A549 treated with RU486 at 1 μM for 4 hours (cell line): ENCODE measurements at places on chromosomes 2 and 18. TPM values are rescaled to one million over a fixed set of nuclear protein-coding genes. Genes with fewer than 3 reads are reported as not detected.

Gene TRMT61B
- total RNA-seq, result 11.9 to 18.8 TPM (median 16.4 TPM) in 5 replicates

Gene MOGAT1
- not detected in 5 replicates for total RNA-seq

Gene HOXD13
- 0.15 to 0.29 TPM (median 0.16 TPM) in 5 replicates for total RNA-seq

Gene DOK6
- not detected in 5 replicates for total RNA-seq

Gene SMAD2
- 51.0 to 73.9 TPM (median 68.6 TPM) in 5 replicates for total RNA-seq

Gene C2orf81
- 1.9 to 3.5 TPM (median 3.2 TPM) in 5 replicates for total RNA-seq

Gene FOXD4L1
- total RNA-seq, result 0.21 to 0.58 TPM (median 0.28 TPM) in 5 replicates

Gene ZEB2
- 3.7 to 7.3 TPM (median 5.9 TPM) in 5 replicates for total RNA-seq

Gene AQP12A
- not detected in 5 replicates for total RNA-seq

Gene DSC2
- total RNA-seq, result 0.93 to 1.8 TPM (median 1.3 TPM) in 5 replicates

Gene ALK
- not detected in 5 replicates for total RNA-seq

Gene RGPD3
- total RNA-seq, result 0.07 to 0.19 TPM (median 0.10 TPM) in 5 replicates

Gene DSC3
- 1.6 to 2.8 TPM (median 1.9 TPM) in 5 replicates for total RNA-seq

Gene STAMBP
- total RNA-seq, result 41.9 to 53.9 TPM (median 50.5 TPM) in 5 replicates
